ENCODE measurements at places on chromosomes 16 and 17. TPM values are rescaled to one million over a fixed set of nuclear protein-coding genes. Genes with fewer than 3 reads are reported as not detected.

FLYWCH2 gene
- 27.8 TPM for total RNA-seq

NOTUM gene
- total RNA-seq = 4.4 TPM

CCT6B gene
- 1.5 TPM for total RNA-seq

FA2H gene
- 2.5 TPM for total RNA-seq

SLC52A1 gene
- total RNA-seq = 0.86 TPM

DNA sequence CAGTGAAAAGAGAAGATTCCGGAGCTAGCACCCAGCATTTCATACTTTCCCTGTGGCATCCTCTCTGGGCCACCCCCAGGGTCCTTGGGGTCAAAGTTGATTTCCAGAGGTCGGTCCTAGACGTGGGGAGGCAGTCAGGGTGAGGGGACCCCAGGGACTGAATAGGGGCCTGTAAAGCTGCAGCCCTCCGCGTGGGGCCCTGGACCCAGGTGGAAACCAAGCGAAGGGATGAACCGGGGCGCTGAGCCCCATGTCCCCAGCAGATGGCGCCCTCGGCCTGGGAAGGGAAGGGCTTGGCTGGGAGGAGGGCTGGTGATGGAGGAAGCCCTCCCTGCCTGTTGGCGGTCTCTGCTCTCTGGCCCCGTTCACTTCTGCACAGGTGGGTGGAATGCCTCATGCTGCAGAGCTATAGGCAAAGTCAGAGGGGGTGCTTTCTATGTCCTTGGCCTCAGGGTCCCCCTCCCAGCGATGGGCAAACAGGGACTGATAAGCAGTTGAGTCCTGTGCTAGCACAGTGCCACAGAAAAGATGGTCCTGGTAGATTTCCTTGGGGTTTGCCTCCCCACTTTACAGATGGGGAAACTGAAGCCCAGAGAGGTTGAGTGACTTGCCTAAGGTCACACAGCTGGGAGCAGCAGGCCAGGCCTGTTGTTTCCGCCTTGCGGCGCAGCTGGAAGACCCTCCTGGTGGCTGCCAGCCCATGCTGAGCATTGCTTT is 163.4 kb upstream of the CIBAR2 start:
- H3K27ac ChIP-seq = no peak overlapping the region
- no peaks in the 10 kb centered on the region for H3K4me1 ChIP-seq
- H3K36me3 ChIP-seq = no peaks in the 10 kb centered on the region

GRCh38 chr17:7266784-7267183 is 4.5 kb upstream of the CLDN7 start:
- H3K36me3 ChIP-seq = no peaks in the 10 kb centered on the region
- H3K27ac ChIP-seq = no peak overlapping the region
- H3K4me3 ChIP-seq = no peak overlapping the region

DNA sequence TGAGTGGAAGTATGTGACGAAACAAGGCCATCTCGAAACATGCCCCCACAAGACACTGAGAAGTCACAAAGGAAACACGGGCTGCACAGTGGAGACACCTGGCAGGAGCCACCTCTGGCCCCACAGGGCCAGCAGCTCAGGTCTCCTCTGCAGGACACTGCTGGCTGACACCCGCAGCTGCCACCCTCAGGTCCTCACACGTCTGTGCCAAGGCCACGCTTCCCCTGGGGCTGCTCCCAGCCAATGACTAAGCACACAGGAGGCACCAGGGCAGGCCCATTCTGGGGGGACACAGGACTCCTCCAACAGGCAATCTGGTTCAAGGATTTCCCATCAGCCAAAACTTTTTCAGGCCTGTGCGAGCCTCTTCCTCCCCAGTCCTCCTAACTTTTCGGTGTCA is 36.4 kb downstream of the MBTPS1 start:
- H3K4me3 ChIP-seq = no peak overlapping the region
- H3K27ac ChIP-seq = no peak overlapping the region
- DNase-seq = no peak
- peaks cover 98% of the 10 kb centered on the region for H3K36me3 ChIP-seq

DNA sequence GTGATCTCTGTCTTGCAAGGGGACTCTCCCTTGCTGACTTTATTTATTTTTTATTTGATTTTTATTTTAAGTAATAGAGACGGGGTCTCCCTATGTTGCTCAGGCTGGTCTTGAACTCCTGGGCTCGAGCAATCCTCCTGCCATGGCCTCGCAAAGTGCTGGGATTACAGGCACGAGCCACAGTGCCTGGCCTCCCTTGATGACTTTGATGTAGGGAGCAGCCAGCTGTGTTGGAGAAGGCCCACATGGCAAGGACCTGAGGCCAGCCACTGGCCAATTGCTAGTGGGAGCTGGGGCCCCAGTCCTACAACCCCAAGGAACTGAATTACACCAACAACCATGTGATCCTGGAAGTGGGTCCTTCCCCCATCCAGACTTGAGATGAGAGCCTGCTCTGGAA is 81.8 kb downstream of the CNGB1 start:
- peaks cover 9% of the 10 kb centered on the region for H3K27me3 ChIP-seq
- no peaks in the 10 kb centered on the region for H3K36me3 ChIP-seq
- no peak overlapping the region for H3K4me3 ChIP-seq
- no peak overlapping the region for H3K27ac ChIP-seq
- DNase-seq = no peak

- H3K36me3 ChIP-seq = no peaks in the 10 kb centered on the region
- H3K4me3 ChIP-seq = peak within 1 kb of the TSS; percentile 14
- peaks cover 69% of the 10 kb centered on the region for H3K27me3 ChIP-seq
- H3K27ac ChIP-seq = no peak within 1 kb of the TSS
- no peak for DNase-seq
- peaks cover 19% of the 10 kb centered on the region for H3K4me1 ChIP-seq
Observed at GRCh38 chr16:165539-166374, at the start of gene HBM. Gene HBM, plus strand, starts transcription at chr16:165978. Its CDS starts 20 bp downstream, at chr16:165998.

- peaks cover 36% of the 10 kb centered on the region for H3K4me1 ChIP-seq
- no peak overlapping the region for H3K4me3 ChIP-seq
- no peaks in the 10 kb centered on the region for H3K27me3 ChIP-seq
- H3K36me3 ChIP-seq = no peaks in the 10 kb centered on the region
- no peak overlapping the region for H3K27ac ChIP-seq
- no peak for DNase-seq
Observed at GRCh38 chr17:76250141-76250540, 9.8 kb upstream of the RNF157 start.

DNA sequence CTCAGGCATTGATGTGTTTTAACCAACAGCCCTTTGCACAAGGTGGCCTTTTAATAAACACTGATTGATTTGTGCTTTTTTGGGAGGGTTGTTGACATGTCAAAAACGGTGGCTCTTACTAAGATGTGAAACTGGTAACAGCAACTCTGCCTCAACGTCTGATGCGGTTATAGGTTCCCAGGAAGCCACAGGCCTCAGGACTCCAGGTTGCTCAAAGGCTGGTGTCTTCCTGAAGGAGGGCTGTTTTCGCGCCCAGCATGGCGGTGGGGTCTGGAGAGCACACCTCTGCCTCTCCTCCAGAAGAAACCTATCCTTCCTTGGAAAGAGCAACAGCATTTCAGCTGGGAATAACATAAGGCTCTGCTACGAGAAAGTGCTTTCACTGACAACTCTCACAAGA is 187.5 kb downstream of the IRF8 start:
- H3K4me1 ChIP-seq = peaks cover 18% of the 10 kb centered on the region
- peaks cover 13% of the 10 kb centered on the region for H3K27me3 ChIP-seq
- H3K36me3 ChIP-seq = no peaks in the 10 kb centered on the region
- DNase-seq = no peak

GRCh38 chr17:68326681-68327080 is 35.4 kb downstream of the ARSG start:
- no peaks in the 10 kb centered on the region for H3K4me1 ChIP-seq
- no peaks in the 10 kb centered on the region for H3K27me3 ChIP-seq
- H3K27ac ChIP-seq = no peak overlapping the region
- no peak overlapping the region for H3K4me3 ChIP-seq
- DNase-seq = no peak
- no peaks in the 10 kb centered on the region for H3K36me3 ChIP-seq

GRCh38 chr16:69745232-69745612 is 9.5 kb downstream of the NOB1 start:
- no peak overlapping the region for H3K27ac ChIP-seq
- H3K36me3 ChIP-seq = peaks cover 100% of the 10 kb centered on the region
- H3K27me3 ChIP-seq = no peaks in the 10 kb centered on the region
- peaks cover 5% of the 10 kb centered on the region for H3K4me1 ChIP-seq
- H3K4me3 ChIP-seq = no peak overlapping the region

GRCh38 chr17:44002141-44002848 is 2.1 kb upstream of the NAGS start:
- H3K36me3 ChIP-seq = no peaks in the 10 kb centered on the region
- no peak overlapping the region for H3K4me3 ChIP-seq
- no peak overlapping the region for H3K27ac ChIP-seq
- H3K4me1 ChIP-seq = peaks cover 24% of the 10 kb centered on the region

DNA sequence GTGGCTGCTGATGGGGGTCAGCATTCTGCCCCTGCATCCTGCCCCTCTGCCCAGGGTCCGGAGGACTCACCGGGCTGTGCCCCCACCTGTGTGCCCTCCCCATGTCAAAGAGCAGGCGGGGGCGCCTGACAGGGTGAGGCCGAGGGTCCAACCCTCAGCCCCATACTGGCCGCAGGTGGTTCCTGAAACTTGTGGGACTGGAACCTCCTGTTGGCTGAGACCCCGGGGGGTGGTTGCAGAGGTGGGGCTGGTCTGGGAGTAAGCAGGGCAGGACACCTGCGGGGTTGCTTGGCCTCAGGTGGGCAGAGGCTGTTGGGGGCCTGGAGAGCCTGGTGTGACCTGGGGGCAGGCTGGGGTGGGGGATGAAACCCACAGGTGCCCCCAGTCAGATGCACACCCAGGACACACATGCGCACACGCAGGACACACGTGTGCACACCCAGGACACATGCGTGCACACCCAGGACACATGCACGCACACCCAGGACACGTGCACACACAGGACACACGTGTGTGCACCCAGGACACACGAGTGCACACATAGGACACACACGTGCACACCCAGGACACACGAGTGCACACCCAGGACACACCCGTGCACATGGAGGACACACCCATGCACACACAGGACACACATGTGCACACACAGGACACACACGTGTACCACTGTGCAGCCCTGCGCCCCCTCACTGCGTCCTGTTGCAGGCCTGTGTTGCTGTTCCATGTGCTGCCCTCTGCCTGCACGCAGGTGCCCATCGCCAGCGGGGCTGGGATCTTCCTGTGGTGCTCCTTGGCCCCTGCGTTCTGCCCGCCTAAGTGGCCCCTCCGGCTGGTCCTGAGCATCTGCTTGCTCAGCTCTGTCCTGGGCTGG is 31.4 kb downstream of the SOX8 start:
- H3K27me3 ChIP-seq = peaks cover 19% of the 10 kb centered on the region
- DNase-seq = no peak
- no peaks in the 10 kb centered on the region for H3K4me1 ChIP-seq
- no peak overlapping the region for H3K27ac ChIP-seq
- no peaks in the 10 kb centered on the region for H3K36me3 ChIP-seq

GRCh38 chr16:50267651-50268050 is 1.3 kb downstream of the ADCY7 start:
- H3K36me3 ChIP-seq = no peaks in the 10 kb centered on the region
- H3K4me3 ChIP-seq = peak overlapping the region; percentile 58
- H3K27me3 ChIP-seq = no peaks in the 10 kb centered on the region
- DNase-seq = peak; percentile 51
- peaks cover 56% of the 10 kb centered on the region for H3K4me1 ChIP-seq
- peak overlapping the region; percentile 81 for H3K27ac ChIP-seq

DNA sequence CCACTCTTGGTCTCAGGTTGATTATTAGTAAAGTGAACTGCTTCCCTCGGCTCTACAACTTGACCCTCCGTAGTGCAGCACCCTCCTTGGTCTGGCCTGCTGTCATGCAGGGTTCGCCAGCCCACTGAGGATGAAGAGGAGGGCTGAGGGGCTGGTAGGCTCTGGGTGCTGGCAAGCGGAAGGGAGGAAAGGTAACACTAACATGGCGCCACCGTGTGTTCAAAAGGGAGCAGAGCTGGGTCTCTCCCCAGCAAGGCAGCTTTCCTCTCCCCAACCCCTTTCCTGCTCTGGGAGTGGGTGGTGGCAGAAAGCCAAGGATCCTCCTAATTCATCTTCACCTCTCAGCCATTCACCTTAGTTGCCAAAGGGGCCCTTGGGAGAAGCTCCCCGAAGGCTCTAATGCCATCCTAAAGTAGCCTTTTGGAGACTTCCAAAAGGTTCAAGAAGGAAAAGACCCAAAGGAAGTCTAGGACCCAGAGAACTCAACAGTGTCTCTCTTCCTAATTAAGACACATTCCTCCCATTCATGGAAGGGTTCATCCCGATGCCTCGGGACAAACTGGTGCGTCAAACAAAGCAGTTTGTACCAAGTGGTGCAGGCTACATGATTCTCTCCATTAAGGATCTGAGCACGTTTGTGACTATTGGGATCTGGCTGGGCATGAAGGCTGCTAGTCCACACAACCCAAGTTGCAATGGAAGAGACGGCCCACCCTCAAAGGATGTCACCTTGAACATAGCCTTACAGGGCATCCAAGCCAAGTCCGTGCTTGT is 90.8 kb upstream of the TOB1 start:
- H3K27me3 ChIP-seq = no peaks in the 10 kb centered on the region
- peaks cover 27% of the 10 kb centered on the region for H3K36me3 ChIP-seq
- H3K4me3 ChIP-seq = no peak overlapping the region
- H3K27ac ChIP-seq = no peak overlapping the region

DNA sequence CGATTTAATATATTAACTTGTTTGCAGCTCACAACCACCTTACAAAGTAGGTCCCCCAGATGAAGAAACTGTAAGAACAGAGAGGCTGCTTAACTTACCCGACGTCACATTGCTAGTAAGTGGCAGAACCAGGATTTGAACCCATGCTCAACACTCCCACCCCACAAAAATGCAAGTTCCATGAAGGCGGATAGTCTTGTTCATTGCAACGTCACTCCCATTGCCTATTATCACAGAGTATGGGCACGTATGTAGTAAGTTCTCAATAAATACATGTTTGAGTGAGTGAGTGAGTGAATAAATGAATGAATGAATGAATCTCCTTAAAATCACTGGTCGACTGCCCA is 1.1 kb downstream of the USP31 start:
- H3K27ac ChIP-seq = peak overlapping the region; percentile 77
- H3K4me3 ChIP-seq = peak overlapping the region; percentile 86
- H3K4me1 ChIP-seq = peaks cover 41% of the 10 kb centered on the region
- DNase-seq = no peak
- no peaks in the 10 kb centered on the region for H3K36me3 ChIP-seq
- no peaks in the 10 kb centered on the region for H3K27me3 ChIP-seq

- peaks cover 22% of the 10 kb centered on the region for H3K4me1 ChIP-seq
- H3K27ac ChIP-seq = peak within 1 kb of the TSS; percentile 64
- H3K27me3 ChIP-seq = peaks cover 57% of the 10 kb centered on the region
- peak; percentile 79 for DNase-seq
- no peaks in the 10 kb centered on the region for H3K36me3 ChIP-seq
Observed at GRCh38 chr17:79777894-79778503, at the start of gene CBX2. Gene CBX2, plus strand, starts transcription at chr17:79778148. Its CDS starts 88 bp downstream, at chr17:79778236.

- peaks cover 37% of the 10 kb centered on the region for H3K36me3 ChIP-seq
- no peak for DNase-seq
- peak overlapping the region; percentile 85 for H3K27ac ChIP-seq
- H3K4me1 ChIP-seq = peaks cover 31% of the 10 kb centered on the region
- H3K27me3 ChIP-seq = no peaks in the 10 kb centered on the region
- peak overlapping the region; percentile 96 for H3K4me3 ChIP-seq
Observed at GRCh38 chr16:50367777-50368409, 895 bp downstream of the BRD7 start.
